Cerebellar nuclear complex (tissue), 1 donor: ENCODE measurements at places on chromosomes 5 and 9.

DNA sequence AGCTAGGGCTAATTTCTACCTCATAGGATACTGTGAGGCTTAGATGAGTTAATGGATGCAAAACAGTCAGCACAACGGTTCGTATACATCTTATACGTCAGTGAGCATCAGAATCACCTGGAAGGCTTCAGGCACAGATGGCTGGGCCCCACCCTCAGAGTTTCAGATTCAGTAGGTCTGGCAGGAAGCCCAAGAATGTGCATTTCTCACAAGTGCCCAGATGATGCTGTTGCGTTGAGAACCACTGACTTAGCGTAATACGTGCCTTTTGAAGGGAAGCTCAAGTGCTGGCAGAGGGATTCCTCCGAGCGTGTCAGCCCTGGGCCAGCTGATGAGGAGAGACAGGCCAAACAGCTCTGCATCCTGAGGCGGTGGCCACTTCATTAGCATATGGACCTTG is 117.1 kb upstream of the WWC1 start:
- DNase-seq: no peak

DNA sequence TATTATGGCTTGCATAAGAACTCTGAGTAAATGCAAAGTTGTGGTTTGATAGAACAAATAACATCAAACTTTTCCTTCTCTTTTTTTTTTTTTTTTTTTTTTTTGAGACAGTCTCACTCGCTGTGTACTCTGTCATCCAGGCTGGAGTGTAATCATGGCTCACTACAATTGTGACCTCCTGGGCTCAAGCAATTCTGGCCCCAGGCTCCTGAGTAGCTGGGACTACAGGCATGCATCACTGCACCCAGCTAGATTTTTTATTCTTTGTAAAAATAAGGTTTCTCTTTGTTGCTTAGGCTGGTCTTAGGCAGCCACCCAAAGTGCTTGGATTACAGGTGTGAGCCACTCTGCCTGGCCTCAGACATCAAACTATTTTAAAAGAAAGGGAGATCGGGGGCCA is 19.0 kb upstream of the PTGER4 start:
- DNase-seq: no peak

DNA sequence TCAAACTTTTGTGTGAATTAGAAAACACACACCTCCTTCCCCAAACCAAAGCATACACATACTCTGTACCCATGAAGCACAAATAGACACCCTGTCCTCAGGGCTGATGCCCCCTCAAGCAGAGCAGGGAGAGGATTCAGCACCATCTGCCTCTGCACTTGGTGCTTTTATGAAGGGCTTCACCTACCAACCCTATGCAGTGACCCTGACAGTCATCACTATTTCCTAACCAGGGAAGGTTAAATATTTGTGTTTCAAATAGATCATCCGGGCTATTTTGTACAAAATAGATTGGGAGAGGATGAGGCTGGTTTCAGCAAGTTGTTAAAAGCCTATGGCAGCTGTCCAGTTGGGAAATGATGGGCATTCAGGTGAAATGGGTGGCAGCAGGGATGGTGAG is 396.2 kb downstream of the ZSWIM6 start:
- DNase-seq: no peak

DNA sequence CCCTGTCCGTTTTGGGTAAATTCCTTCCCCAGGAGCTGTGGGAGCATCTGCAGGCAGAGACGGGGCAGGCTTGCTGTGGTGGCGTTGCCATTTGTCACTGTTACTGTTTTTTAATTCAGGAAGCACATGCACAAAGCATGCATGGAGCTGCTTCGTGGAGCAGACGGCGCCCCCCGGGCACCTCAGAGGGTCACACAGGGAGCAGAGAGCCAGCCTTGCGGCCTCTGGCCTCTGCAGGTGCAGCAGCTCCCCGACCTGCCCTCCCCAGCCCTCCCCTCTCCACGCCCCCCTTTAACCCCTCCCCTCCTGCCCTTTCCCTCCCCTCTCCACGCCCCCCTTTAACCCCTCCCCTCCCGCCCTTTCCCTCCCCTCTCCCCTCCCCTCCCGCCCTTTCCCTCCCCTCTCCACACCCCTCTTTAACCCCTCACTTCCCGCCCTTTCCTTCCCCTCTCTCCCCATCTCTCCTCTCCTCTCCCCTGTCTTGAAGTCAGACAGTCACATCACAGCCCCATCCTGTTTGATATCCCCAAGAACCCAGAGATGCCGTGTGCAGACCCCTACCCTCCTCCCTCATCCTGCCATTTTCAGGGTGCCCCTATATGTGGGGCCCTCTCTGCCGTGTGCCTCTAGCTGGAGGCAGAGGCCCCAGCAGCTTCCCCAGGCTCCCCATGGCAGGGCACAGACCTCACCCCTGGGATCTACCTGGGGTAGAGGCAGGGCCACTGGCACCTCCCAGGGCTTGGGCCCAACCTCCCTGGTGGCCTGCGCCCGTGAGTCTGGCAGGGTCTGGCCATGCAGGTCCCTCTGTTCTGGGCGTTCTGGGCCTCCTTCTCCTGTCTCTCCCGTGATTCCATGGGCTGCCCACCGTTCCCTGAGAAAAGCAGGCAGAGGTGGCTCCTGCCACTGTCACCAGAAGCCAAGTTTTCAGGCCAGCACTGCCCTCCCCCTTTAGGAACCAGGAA is 29.6 kb upstream of the UBAC1 start:
- no peak for DNase-seq

- DNase-seq: no peak
Measured at GRCh38 chr5:75320371-75320770, 16.6 kb upstream of the HMGCR start.

DNA sequence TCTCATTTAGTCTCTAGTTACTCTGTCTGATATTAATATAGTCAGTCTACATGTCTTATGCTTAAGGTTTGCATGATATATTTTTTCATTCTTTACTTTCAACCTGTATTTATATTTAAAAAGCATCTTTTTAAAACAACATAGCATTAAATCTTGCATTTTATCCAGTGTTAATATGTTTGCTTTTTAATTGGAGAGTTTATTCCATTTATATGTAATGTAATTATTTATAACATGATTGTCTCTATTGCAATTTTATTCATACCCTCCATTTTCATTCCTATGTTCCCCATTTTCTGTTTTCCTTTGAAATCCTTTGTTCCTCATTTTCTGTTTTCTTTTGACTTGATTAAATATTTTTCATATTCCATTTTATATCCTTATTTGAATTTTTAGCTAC is 13.3 kb downstream of the PCDHB15 start:
- DNase-seq: no peak

DNA sequence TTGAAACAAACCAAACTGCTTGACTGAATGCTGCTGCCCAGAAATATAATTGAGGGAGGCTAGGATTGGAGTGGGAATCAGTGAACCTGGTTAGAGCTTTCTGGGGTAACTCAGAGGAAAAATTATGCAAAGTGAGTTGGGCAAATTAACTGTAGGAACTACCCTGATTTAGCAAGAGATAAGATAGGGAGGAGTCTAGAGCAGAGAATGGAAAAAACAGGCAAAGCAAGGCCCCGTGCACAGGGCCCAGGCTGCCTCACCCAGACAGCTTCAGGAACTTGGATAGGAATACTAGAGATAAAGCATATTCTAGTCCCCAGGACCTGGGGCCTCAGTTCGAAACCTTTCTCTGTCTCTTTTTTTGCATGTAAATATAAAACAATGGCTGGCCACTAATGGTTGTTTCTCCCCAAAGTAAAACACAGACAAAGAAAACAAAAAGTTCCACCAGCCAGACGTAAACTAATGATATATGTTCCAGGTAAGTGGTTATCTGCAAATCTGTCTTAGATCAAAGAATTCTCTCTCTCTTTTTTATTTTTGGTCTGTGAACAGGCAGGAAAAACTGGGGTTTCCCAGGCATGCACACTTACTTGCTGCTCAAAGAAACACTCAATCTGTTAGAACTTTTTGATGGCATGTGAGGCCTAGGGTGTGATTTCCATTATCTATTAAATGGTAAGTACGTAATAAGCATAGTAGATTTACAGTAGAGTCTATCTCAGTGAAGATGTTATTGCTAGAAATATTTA is 168.1 kb upstream of the MAP3K1 start:
- no peak for DNase-seq

- DNase-seq: no peak
Measured at GRCh38 chr9:134624137-134624591, 17.4 kb upstream of the COL5A1 start.

- no peak for DNase-seq
Measured at GRCh38 chr9:72898784-72899733, 53.8 kb downstream of the ALDH1A1 start.

GRCh38 chr5:168106008-168106761 is 185.3 kb upstream of the WWC1 start:
- no peak for DNase-seq

GRCh38 chr5:78907255-78907891 is 77.7 kb downstream of the ARSB start:
- DNase-seq: no peak

DNA sequence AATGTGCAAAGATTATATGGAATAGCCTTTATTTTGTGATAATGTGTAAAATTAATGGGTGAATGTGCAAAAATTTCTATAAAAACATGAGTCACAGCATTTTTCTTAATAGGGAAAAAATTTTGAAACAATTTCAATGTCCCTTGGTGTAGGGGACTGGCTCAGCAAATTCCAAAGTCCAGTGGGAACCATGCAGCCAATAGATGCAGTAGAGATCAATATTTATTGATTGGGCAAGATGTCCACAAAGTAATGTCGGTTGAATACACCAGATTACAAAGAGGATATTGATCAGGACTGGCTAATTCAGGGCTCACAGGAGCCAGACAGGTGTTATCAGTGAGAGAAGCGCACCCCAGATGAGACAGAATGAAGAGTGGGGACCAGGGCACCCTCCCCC is 62.5 kb downstream of the AMBP start:
- no peak for DNase-seq

GRCh38 chr5:159908591-159908940 is 7.7 kb upstream of the ADRA1B start:
- DNase-seq: no peak

GRCh38 chr5:119402081-119402480 is 46.3 kb downstream of the TNFAIP8 start:
- no peak for DNase-seq

DNA sequence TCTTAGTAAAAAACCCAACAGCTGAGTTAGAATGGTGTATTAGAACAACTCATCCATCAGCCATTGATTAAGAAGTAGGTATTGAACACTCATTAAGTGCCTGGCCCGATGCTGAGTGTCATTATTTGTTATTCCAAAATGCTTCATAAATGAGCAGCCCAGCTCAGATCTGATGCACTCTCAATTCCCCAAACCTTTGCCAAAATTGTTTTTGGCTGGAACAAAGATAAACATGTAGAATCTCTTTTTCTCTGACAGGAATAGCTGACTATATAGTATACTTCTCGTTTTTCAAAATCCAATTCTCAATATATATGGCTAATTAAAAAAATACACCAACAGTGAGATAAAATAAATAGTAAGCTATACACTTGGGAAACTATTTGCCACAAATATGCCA is 20.0 kb upstream of the ANKRD55 start:
- no peak for DNase-seq

DNA sequence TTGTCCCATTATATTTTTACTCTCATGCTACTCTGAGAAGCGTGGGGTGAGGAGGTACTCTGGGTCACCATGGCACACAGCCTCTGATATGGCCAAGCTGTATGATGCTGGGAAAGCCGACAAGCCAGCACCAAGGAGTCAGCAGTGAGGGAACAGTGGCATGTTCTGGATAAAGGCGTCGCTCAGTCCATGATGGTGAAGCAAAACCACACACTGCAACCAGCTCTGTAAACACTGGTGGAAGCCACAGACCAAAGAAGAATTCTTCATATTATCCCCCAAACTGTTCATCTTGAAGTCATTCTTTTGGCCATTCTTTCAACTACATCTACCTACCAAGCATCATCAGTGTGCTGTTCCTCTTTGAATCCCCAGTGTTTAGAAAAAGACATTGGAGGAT is 264.6 kb downstream of the ARHGEF28 start:
- no peak for DNase-seq
